ENCODE measurements at places on chromosomes 2 and 18.

DNA sequence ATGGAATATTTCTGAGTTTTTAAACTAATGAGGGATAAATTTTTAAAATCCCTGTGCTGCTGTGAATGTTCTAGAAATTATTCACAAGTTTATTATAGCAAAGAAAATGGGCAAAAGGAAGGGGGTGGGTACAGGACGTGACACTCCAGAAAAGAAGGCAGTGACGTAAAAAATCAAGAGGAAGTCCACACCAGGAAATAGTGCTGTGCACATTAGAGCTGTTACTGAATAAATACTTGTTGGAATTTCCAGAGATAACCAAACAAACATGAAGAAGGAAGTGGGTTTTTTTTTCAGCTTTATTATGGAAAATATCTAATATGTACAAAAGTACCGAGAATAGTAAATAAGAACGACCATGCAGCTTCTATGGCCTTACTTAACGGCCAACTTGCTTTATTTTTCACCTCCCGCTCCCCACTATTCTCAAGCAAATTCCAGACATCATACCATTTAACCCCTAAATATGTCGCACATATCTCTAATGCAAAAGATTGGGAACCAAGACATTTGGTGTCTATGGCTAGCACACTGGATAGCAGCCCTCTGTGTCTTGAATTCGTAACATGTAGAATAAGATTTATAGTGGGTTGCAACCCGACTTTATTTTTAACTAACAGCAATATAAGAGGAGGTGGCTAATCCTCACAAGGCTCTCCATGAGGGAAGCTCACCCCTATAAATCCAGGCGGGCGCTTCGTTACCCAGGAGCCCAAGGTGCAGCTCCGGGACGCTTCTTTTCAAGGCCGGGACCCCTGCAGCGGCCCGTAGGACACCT, 580 bp upstream of the NDUFV2 start:
- no peak for DNase-seq

- DNase-seq, result no peak
Observed at GRCh38 chr2:49123600-49123999, 30.7 kb downstream of the FSHR start.

DNA sequence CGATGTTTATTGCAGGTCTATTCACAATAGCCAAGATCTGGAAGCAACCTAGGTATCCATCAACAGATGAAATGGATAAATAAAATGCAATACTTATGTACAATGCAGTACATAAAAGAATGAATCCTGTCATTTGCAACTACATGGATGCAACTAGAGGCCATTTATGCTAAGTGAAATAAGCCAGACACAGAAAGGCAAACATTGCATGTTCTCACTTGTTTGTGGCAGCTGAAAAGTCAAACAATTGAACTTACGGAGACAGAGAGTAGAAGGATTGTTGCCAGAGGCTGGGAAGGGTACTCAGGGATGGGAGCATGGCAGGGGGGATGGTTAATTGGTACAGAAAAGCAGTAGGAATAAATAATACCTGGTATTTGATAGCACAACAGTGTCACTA, 563.9 kb downstream of the TMX3 start:
- DNase-seq, result no peak

GRCh38 chr2:29900971-29901633, 20.3 kb downstream of the ALK start:
- no peak for DNase-seq

- DNase-seq, result peak; percentile 70
Observed at GRCh38 chr18:50268022-50268747, 1.9 kb upstream of the CFAP53 start.

GRCh38 chr2:58967736-58968135, 726.6 kb upstream of the FANCL start:
- DNase-seq, result no peak

GRCh38 chr18:50240080-50240563, 26.2 kb downstream of the CFAP53 start:
- no peak for DNase-seq

- DNase-seq, result no peak
Observed at GRCh38 chr2:236078297-236079255, 89.6 kb downstream of the GBX2 start.

DNA sequence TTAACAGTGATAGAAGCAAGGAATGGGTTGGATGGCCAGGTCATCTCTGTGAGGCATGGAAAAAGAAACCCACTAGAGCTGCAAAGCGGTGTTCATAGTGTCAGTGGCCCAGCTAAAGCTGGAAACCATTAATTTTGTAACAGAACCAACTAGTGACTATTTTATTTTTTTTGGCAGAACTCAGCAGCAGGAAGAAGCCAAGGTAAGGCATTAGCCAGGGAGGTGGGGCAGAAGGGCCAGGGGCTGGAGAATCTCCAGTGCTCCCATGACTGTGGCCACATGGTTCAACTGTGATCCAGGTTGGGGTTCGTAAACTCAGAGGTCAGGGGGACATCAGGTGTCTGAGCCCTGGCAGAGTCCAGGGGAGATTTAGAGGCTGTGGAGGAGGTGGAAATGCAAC, 25.9 kb upstream of the YES1 start:
- no peak for DNase-seq

DNA sequence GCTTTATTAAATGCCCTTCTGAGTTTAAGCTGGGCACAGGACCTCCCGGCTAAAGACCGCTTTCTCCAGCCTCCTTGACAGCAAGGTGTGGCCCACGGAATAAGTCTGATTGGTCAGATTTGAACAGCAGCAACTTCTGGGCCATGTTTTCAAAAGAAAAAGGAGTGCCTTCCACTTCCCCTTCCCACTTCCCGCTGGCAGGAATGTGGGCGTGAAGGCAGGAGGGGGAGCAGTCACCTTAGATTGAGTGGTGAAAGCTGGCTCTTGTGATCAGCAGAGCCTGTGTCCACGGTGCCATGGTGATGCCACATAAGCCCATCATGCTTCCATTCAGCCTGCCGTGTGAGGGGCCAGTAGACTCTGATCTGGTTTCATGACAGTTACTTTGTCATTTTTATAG, 136.6 kb upstream of the GLI2 start:
- no peak for DNase-seq

- no peak for DNase-seq
Observed at GRCh38 chr2:23235292-23235691, 149.7 kb upstream of the KLHL29 start.

GRCh38 chr2:238225911-238226697, 13.7 kb downstream of the HES6 start:
- DNase-seq, result no peak

DNA sequence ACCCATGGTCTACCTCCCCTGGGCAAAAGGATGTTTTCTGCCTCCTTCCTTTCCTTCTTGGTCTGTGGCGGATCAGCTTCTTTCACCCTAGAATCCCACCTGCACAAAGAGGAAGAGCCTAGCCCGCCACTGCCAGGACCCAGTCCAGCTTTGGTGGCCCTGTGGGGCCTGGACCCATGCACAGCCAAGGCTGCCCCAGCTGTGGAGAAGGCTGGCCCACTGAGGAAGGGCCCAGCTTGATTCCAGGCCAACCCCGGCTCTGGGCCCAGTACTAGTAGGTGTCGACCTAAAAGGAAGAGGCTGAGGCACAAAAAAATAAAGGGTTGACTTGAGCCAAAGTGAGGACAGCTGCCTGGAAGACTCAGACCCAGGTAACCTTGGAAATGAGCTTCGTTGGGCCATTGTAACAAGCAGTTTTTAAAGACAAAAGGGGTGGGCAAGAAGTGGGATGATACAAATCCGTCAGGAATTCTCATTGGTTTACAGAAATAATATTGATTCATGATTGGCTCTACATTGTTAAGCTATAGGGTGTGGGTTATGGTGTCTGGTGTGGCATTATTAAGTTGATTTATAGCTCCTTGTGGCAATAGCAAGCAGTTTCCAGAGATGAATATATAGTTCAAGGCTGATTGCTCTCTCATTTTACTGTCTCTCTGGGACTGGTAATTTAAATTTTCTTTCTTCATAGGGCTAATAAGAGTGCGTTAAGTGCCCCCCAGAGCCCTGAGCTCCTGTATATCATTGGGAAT, 29.8 kb upstream of the MAL start:
- DNase-seq, result no peak

DNA sequence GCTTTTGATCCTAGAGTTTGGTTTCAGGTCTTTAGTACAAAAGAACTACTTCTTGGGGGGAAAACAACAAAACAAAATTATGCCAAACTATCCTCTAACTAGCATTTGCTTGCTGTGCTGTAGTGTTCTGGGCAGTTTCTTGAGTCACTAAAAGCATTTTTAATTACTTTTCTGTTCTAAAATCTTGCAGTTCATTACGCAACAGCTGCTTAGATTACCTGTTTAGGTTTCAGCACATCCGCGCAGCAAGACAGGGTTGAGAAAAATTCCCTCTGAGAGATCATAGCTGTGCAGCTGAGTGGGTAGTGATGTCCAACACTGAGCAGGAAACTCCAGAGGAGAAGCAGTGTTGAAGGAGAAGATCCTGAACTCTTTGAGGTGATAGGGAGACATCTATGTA, 9.0 kb downstream of the DAW1 start:
- DNase-seq, result no peak

DNA sequence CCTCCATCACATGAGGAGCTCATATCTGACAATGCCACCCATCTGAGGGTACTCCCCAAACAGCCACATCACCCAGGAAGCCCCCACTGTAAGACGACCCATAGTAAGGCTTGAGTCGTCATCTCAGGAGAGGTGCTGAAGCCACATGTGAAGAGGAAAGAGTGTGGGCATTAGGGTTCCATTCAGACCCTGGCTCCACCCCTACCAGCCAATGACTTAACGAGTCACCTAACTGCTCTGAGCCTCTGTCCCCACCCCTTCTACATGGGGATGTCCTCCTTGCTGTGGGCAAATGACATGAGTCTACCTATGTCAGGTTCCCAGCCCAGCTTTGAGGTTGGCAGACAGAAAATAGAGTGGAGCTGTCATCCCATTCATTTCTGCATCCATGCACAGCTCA, 46.3 kb downstream of the C1QL2 start:
- DNase-seq, result no peak

GRCh38 chr2:226797989-226798421, 1.6 kb downstream of the IRS1 start:
- DNase-seq, result no peak

- no peak for DNase-seq
Observed at GRCh38 chr18:54125429-54125828, 99.0 kb downstream of the MBD2 start.

- DNase-seq, result no peak
Observed at GRCh38 chr18:1825296-1825695, 746.0 kb downstream of the METTL4 start.

- no peak for DNase-seq
Observed at GRCh38 chr2:61670591-61671501, 132.7 kb upstream of the XPO1 start.

GRCh38 chr2:217407362-217407761, 547.5 kb upstream of the TNP1 start:
- DNase-seq, result no peak

DNA sequence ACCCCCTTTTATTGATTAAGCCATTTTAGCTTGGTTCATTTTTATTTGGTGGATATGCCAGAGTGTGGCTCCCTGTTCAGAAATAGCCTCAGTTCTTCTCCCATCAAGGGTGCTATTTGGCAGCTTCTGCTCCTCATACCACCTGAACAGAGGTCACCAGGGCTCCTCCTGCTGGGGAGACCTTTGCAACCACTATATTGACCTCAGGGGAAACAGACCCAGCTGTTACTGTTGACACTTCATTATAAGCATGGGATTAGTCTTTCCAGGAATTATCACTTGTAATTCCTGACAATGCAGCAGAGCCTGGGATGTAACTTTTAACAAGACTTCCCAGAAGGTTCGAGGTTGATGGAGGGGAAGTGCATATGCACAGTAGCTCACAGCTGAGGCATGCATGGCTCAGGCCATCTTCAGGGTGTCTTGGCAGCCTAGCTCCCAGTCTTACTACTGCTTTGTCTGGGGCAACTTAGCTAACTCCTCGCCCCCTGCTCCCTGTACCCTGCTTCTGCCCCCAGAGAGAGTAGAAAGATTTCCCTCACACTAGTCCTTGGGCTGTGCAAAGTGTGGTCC, 239.4 kb upstream of the SPRED2 start:
- no peak for DNase-seq

GRCh38 chr18:32010124-32010721, 8.4 kb upstream of the RNF125 start:
- DNase-seq, result no peak

GRCh38 chr2:129112181-129112580, 793.5 kb upstream of the HS6ST1 start:
- DNase-seq, result no peak

GRCh38 chr2:78202366-78202765, 680.2 kb upstream of the LRRTM4 start:
- no peak for DNase-seq

DNA sequence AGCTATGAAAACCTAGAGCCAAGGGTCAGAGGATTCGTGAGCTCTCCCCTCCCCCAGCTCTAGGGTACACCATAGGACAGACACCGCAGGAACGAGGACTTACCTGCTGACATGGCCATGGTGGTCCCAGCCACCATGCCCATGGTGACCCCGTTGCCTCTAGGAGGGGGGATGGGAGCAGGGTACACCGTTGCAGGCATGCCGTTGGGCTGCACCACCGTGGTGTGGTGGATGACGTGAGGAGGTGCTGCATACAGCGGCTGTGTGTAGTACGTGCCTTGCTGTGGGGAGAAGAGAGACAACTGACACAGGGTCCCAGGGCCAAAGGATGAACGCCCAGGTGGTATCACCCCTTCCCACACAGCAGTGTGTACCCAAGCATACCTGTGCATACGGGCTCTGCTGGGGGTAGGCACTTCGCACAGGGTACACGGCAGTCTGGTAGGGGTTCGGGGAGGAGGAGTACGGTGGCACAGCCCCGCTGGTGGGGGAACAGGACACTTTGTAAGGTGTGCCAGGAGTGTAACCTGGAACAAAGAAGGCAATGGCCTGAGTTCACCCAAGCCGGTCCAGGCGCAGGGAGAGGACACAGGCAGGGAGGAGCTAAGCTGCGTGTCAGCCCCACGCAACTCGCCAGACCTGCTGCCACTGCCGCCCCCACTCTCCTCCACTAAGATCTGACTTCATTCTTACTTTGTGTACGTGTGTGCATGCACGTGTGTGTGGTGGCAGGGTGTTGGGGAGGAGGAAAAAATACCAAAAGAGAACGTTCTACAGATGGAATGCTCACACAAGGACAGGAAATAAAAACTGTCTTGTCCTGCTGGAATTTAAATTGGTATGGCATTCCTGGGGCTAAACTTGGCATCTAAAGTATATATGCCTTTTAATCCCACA, 37.8 kb downstream of the FAM168B start:
- DNase-seq, result no peak

- no peak for DNase-seq
Observed at GRCh38 chr2:86396291-86396785, 44.8 kb upstream of the KDM3A start.

DNA sequence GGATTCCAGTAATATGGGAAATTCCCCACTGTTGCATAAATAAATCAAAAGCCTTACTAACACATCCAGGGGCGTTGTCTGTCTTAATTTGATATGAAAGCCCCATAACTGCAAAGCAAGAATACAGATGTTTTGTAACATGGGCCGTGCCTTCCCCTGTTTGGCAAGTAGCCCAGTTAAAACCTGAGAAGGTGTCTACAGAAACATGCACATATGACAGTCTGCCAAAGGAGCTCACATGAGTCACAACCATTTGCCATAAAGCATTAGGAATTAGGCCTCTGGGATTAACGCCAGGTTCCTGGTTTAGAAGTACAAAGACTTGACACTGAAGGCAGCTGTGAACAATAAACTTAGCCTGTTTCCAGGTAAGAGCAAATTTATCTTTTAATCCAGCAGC, 43.1 kb upstream of the LONRF2 start:
- no peak for DNase-seq

GRCh38 chr18:77711096-77711495, 461.4 kb downstream of the GALR1 start:
- no peak for DNase-seq

All from activated CD8-positive, alpha-beta memory T cell treated with anti-CD3 and anti-CD28 coated beads for 1 hour (primary cell).